ENCODE measurements at places on chromosomes 1 and 21. TPM values are rescaled to one million over a fixed set of nuclear protein-coding genes. Genes with fewer than 3 reads are reported as not detected.
A peak's percentile ranks its signal among the peaks of the same experiment; 100 is the strongest.

DNA sequence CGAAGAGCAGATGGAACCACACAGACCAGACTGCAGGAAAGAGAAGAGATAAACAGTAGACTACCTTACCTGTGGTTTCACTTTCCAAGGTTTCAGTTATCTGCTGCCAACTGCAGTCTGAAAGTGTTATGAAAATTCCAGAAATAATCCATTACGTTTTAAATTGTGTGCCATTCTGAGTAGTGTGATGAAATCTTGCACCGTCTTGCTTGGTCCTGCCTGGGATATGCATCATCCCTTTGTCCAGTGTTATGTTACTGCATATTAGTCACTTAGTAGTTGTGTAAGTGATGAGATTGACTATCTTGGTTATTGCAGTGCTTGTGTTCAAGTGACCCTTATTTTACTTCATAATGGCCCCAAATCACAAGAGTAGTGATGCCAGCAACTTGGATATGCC is 33.9 kb downstream of the DNAJC6 start:
- no peak for DNase-seq

DNA sequence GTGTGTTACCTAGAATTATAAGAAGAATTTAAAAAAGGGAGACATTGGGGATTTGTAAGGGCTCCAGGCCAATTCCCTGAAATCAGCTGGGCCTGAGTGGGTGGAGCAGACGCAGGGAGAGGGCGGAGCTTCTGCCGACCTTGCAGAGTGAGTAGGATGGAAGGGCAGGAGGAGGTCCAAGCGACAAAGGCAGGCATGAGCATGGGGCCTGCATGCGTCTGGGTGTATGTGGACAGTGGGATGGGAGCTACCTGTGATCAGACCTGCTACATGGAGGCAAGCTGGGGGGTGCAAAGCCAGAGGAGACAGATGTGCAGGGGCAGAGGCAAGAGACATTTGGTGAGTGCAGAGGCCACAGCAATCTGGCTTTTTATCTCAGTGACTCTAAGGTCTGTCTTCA is 105.3 kb upstream of the OLIG2 start:
- no peak for DNase-seq

ATP1A2 gene
- 15.2 TPM for polyA plus RNA-seq

WDR64 gene
- polyA plus RNA-seq: 0.09 TPM

DNA sequence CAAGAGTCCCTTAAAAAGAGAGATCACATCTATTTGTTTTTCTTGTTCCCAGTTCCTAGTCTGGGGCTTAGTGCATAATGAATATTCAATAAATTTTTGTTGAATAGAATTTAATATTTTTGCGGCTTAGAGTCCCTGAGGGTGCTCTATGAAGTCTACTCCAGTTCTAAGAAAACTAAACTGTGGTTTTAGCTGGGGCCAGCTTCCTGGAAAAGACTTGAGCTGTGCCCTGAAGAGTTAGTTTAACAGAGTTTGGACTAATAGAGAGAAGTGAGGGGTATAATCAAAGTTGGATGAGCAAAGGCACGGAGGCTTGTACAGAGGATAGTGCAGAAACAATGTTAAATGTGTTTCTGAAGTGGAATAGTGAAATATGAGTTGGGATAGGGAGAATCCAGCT is 168.9 kb downstream of the FASLG start:
- no peak for DNase-seq

ADORA1 gene
- polyA plus RNA-seq: 17.2 TPM

DNA sequence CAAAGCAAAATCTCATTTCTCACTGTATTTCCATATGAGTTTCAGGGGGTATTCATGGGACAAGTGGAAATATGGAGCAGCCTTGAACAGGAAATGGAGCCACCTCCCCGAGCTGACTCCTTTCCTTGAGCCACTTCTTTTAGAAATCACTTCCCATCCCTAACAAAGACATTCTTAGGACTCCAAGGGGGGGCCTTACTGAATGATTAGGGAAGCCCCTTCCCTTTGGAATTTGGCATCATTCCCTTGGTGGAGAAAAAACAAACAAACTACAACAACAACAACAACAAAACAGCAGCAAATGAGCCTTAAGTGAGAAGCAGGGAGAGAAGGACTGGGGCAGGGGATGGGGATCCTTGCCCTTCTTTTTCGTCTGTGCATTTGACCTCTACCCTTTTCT is 278.3 kb downstream of the ZNF648 start:
- DNase-seq: no peak

KCNH1 gene
- 0.07 TPM for polyA plus RNA-seq

MRPL9 gene
- polyA plus RNA-seq: 113 TPM

RGL1 gene
- polyA plus RNA-seq: 44.1 TPM

DNA sequence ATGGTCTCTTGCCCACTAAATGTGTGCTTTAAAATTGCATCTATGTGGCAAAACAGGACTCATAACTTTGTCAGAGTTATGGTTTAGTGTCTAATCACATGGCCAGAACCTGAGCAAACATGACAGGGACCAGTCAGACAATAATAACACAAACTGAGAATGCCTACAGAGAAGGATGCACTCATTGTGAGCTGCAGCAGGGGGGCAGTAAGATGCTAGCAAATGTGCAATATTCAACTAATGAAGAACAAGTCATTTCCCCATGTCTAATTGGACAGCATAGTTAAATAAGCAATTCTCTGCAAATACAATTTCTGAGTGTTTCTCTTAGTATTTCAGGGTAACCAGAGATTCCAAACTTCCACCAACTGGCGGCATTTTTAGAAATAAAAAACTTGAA is 30.8 kb downstream of the SPAG17 start:
- no peak for DNase-seq

DNA sequence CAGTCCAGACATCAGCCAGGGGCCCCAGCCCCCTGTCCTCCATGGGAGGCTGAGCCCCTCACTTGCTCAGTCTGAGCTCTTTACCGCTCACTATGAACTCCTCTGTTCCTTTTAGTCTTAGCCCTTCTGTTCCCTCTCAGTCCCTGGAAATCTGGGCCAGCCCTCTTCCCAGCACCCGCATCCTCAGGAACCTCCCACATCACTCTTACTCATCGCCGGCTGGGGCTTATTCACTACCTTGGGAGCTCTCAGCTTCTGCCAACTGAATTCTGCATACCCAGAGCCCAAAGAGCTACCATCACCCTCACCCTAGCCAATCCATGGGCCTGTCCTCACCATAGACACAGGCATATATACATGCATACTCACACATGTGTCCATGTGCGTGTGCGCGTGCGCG is 11.5 kb downstream of the KNCN start:
- no peak for DNase-seq

DNA sequence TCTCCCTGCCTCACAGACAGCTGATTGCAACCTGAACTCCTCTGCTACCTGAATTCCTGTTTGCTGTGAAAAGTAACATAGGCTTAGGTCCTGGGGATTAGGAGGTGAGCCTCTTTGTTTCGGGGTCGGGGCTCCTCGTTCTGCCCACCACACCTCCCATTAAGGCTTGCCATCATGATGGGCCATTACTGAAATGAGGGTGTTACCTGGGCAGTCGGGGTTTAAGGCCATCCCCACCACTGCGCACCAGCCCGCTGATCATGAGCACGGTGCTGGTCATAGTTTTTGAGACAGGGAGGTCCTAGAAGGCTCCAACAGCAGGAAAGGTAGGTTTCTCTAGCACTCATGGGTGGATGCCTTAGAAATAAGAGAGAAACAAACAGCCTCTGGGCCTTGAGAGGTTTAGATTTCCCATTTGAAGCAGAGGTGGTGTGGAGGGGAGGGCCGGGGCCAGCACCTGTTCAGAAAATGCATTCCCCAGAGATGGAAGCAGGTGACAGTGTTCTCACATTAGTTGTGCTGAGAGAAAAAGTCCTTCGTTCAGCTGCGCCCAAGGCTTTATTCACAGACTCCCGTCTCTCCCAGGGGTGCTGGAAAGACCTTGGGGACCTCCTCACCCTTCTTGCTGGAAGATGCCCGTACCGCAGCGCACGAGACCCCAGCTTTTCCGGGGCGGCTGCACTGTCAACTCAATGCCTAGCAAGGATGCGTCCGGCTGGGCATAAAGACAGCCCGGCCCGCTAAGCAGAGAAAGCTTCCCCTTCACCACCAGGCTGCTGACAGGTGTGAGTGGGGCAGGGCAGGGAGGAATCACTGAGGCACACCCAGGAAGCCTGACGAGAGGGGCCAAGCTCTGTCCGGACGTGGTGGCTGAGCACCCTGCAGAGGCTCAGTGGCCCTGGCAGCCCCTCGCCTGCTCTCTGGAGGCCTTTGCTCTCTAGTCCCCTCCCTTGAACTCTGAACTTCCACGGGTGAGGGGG is 125.5 kb downstream of the PGBD5 start:
- DNase-seq: no peak

- DNase-seq: no peak
Observed at GRCh38 chr1:61953076-61953789, 211.0 kb downstream of the PATJ start.

RGS5 gene
- 93.7 TPM for polyA plus RNA-seq

RASAL2 gene
- 34.0 TPM for polyA plus RNA-seq

SYT6 gene
- polyA plus RNA-seq: 9.3 TPM

DNA sequence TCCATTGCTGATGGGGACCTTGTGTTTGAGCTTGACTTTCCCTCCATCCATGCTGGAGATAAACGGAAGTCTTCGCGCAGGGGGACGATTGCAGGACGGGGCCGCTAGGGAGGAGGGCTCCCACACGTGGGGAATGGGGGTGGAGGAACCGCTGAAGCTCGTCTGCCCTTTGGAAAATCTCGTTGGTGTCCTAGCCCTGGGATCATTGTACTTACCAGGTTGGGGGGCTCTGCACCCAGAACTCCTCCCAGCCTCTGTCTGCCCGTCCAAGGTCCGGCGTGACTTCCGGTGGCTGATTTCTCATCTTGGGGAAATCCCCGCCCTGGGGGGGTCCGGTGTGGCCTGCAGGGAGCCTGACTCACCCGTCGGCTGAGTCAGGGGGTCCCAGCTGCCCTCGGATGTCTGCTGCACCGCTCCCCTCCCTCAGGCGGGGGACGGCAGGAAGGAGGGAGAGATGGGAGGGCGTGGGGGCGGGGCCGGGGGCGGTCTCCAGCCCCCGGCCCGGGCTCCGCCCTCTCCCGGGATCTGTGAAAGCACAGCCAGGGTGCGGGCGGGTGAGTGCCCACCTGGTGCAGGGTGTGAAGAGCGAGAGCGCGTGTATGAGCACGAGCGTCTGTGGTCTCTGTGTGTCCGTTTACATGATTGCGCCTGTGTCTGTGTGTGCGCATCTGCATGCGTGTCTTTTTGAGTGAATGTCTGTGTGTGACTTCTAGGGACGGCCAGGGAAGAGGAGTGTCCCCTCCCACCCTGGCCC is 35.8 kb downstream of the PIK3CD start:
- DNase-seq: no peak

- DNase-seq: no peak
Observed at GRCh38 chr1:219188331-219188803, 14.7 kb downstream of the LYPLAL1 start.

LRRIQ3 gene
- 3.1 TPM for polyA plus RNA-seq

DNA sequence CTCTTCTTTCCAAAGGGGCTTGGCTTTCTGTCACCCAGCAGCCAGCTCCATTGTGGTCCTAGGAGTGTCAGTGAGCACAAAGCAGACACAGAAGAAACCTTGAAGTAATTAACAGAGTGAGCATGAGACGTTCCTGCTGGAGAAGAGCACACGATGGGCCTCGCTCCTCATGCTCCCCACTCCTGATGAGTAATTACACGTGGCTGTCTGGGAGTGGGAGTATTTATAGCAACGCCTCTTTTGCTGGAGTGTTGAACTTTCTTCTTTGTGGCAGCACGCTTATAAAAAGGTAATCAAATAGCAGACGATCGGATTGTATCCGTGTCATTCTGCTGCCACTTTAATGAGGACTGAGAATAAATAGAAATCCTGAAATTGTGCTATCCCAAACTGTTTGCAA is 185.8 kb downstream of the CAMTA1 start:
- no peak for DNase-seq

DNA sequence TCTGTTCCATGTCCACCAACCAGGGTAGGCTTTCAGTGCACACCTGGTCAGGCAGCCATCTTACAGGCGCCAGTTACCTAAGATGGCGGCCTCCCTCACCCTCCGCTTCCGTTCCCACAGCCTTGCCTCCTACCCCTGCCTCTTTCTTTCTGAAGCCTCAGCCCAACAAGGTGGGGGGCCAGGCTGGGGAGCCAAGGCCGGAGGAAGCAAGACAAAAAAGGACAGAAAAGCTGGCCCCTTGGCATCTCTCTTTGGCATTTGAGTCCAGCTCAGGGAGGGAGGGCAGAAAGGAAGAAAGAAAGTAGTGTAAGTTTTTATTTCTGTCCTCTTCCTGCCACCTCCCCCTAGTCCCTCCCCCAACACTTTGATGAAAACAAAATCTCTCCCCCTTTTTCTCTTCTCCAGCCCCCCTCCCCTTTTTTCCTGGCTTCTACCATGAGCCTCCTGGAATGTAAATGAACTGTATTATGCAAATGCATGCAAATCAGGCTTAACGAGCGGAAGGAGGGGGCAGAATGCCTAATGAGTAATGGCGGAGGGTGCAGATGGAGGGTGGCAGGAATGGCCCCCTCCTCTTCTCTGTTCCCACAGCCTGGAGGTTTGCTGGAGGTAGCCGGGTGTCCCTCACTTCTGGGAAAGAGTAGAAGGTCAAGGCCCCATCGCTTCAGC is 43.8 kb downstream of the RHBG start:
- DNase-seq: no peak

- DNase-seq: peak; percentile 91
Observed at GRCh38 chr1:150162862-150163706, 13.4 kb downstream of the PLEKHO1 start.

DNA sequence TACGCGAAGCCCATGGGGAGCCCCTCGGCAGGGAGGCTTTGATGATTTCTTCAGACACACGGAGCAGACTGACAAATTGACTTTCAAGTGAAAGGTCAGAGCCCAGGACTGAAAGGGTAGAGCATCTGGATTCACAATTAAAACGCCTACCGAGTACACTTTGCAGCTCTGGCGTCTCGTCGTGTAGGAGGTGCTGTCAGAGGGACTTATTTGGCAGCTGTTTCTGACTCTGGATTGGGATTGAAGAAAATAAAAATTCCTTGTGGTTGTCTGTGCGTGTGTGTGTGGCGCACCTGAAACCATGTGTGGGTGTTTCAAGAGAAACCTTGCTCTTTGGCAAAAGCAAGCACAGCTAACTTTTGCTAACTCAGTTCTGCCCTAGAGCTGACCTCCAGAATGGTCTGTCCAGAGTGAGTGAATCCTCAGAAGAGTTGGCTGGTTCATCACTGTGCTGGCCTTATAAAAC is 348.7 kb downstream of the HLX start:
- DNase-seq: no peak

- DNase-seq: no peak
Observed at GRCh38 chr1:245688536-245689453, 534.0 kb downstream of the KIF26B start.

GRCh38 chr1:223341121-223341520 is 22.9 kb downstream of the SUSD4 start:
- DNase-seq: no peak

- DNase-seq: no peak
Observed at GRCh38 chr1:169918927-169919326, 25.2 kb upstream of the SCYL3 start.

ALPL gene
- polyA plus RNA-seq: 1.0 TPM

DNA sequence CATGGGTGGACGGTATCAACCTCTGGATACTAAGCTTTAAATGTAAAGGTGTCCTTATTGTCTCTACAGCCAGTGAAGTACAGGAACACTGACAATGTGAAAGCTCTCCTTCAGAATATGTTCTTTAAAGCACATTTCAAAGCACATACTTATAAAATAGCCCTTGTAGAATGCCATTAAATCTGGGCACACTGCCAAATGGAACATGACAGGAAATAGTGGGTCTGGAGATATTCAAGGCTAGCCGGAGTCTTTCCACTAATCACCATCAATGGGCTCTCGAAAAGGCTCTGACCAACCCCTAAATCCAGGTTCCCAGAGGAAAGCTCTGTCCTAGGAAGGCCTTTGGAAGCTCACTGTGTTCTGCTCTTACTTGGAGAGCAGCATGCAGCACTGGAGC is 46.6 kb downstream of the PLD5 start:
- DNase-seq: peak; percentile 35

- DNase-seq: no peak
Observed at GRCh38 chr21:19557488-19557887, 1153.9 kb upstream of the TMPRSS15 start.

Measured in right lung (tissue), 10 donors.